ENCODE measurements at places on chromosomes 1 and 21.

- DNase-seq, result no peak
Measured at GRCh38 chr1:35659589-35659988, 18.3 kb upstream of the PSMB2 start.

DNA sequence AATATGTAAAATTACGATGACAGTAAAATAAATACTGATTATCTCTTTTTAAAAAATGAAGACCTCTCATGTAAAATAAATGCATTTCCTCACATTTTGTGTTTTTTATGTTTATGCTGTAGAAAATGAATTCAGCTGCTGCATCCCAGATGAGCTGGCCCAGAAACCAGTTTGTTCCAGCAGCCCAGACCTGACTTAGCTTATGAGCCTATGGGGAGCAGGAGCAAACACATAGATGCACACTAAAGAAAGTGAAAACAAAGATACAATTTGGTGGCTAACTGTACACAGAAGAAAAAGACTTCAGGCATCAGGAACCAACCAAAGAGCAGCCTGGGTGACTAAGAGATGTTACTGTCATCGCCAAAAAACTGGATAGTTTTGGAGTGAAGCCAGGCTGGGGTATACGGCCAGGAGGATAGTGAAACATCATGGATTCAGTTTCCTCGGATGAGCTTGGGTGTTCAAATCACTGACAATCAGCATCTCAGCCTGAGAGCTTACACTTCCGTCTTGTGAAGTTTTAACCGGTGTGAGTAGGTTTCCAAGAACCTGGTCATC, 113.9 kb upstream of the BACE2 start:
- DNase-seq, result no peak

DNA sequence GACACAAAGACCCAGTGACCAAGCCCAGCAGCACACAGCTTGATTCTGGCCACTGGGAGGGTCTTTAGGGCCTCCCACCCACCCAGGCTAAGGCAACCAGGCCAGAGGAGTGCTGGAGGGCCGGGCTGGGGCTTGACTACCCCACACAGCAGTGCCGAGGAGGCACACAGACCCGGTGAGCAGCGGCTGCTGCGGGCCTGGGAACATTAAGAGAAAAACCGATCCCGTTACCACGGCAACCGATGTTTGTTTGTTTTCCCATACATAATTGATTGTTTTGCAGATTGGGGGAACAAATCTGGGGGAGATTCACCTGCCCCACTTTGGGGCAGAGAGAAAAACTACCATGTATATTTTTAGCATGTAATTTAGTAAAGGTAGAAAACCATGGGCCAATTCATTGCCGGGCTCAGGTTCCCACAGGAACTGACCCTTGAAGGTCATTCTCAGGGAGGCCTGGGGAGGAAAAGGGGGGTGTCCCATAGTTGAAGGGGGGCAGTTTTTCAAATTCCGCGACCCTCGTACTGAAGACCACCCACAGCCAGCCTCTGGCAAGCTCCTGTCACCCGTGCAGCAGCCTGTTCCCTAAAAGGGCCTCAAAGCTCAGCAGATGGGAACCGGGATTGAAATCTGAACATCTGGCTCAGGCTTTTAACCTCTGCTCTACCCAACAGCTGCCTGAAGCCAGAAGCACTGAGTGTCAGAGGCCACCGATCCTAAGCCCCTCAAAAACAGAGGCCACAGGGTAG, 35.3 kb downstream of the CHD5 start:
- no peak for DNase-seq

- DNase-seq, result no peak
Measured at GRCh38 chr1:97247196-97247595, 525.6 kb downstream of the PTBP2 start.

DNA sequence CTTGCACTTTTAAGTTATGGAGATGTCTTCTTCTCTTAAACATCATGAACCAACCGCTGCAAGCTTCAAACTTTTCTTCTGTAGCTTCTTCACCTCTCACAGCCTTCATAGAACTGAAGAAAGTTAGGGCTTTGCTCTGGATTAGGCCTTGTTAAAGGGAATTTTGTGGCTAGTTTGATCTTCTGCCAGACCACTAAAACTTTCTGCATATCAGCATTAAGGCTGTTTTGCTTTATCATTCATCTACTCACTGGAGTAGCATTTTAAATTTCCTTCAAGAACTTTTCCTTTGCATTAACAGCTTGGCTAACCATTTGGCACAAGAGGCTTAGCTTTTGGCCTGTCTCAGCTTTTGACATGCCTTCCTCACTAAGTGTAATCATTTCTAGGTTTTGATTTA, 43.0 kb upstream of the RGL1 start:
- DNase-seq, result no peak

GRCh38 chr1:92877792-92878191, 46.0 kb downstream of the RPL5 start:
- DNase-seq, result no peak

GRCh38 chr1:32372149-32372756, 9.9 kb downstream of the TSSK3 start:
- DNase-seq, result no peak

- DNase-seq, result no peak
Measured at GRCh38 chr1:88058205-88058604, 625.9 kb upstream of the PKN2 start.

DNA sequence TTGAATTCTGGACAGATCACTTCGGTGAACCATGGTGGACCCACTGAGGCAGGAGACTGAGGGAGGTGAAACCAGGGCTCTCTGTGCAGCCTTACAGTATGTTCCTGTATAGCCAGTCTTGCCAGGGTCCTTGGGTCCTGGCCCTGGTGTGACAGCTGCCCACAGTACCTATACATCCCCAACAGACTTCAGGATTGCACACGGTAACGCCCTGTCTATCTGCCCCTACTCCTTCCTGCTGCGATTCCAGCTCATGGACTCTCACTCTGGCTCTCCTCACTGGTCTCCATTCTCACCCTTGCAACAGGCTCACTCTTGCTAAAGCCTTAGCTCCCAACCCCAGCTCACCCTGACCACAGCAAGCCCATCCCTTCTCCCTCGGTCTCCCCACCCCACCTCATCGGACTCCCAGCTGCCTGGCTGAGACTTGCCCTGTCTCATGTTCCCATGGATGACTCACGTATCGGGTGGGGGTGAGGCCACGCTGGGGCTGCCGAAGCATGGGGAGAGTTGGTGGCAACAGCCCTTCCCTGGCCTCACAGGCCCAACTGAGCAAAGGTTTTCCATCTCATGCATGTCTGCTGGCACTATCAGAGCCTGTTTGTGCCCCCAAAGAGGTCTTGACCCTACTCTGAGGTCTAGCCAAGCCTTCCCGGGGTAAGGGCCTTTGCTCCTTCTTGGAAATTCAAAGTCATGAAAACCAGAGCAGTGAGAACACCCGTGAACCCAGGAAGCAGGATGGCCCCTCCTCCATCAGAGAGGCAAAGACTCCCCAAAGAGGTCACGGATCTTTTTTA, 7.1 kb downstream of the PHLDA3 start:
- DNase-seq, result no peak

- no peak for DNase-seq
Measured at GRCh38 chr1:71638081-71638766, 557.4 kb upstream of the ZRANB2 start.

GRCh38 chr1:205074084-205074483, 10.2 kb downstream of the TMEM81 start:
- DNase-seq, result no peak

DNA sequence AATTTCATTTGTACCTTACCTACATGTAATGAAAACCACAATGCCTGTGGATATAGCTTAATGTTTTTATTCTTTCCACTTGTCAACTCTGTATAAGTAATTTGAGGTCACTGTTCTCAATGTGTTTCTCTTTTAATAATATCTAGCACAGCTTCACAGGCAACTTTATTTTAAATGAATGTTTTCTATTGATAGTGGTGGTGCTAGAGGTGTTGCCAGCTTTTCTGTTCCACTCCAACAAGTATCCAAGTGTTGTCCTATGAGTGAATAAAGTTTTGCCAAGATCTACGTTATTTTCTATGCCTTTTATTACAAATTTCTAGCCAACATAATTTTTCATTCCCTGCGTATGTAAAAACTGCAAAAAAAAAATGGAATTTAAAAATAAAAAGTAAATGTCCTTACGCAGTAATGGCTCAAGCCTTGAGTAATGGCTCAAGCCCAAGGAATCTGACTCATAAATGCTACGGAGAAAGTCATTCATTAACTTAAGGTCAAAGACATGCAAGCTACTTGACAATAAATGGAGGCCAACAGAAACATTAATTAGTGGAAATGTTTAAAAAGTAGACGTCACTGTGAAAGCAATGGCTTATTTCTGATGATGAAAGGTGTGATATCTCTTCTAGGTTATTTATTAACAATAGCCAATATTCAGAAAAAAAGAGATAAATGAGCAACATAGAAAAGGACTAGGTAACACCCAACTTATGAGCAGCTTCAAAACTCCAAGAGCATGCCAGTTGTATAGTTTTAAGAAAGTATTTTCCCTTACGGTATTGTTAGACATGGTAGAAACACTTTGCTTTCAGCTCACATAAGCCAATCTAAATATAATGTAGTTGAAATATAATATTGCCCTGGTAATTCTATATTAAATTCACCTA, 71.4 kb downstream of the SLC44A5 start:
- no peak for DNase-seq

- DNase-seq, result no peak
Measured at GRCh38 chr1:16021681-16022080, at the start of gene CLCNKA. Gene CLCNKA (plus strand): TSS chr1:16022036. CDS start chr1:16022620, 584 bp downstream.

DNA sequence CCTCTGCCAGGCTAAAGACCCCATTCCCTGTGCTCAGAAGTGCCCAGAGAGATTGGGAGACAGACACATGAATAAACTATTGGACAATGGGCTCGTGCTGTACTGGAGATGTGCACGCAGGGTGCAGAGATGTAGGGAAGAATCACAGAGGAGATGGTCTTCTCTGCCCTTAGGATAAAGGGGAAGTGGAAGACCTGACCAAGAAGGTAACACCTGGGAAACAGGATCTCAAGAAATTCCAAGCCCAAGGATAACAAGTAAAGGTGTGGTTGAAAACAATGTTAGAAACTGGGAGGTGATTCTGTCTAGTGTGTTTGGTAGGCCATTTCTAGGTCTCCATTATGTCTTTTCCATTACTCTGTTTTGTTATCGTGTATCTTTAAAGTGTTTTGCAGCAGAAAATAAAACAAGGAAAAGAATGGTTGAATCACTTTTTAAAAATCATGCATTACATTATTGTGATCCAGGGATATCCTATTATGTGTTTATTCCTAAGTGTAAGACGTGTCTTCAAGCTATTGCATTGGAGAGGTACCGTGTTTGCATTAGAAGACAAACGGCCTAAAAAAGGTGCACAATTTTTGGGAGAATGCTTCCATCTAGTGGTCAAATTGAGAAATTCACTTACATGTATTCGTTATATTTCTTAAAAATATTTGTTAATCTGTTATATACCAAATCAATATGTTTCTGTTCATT, 40.8 kb upstream of the KCTD3 start:
- DNase-seq, result no peak

DNA sequence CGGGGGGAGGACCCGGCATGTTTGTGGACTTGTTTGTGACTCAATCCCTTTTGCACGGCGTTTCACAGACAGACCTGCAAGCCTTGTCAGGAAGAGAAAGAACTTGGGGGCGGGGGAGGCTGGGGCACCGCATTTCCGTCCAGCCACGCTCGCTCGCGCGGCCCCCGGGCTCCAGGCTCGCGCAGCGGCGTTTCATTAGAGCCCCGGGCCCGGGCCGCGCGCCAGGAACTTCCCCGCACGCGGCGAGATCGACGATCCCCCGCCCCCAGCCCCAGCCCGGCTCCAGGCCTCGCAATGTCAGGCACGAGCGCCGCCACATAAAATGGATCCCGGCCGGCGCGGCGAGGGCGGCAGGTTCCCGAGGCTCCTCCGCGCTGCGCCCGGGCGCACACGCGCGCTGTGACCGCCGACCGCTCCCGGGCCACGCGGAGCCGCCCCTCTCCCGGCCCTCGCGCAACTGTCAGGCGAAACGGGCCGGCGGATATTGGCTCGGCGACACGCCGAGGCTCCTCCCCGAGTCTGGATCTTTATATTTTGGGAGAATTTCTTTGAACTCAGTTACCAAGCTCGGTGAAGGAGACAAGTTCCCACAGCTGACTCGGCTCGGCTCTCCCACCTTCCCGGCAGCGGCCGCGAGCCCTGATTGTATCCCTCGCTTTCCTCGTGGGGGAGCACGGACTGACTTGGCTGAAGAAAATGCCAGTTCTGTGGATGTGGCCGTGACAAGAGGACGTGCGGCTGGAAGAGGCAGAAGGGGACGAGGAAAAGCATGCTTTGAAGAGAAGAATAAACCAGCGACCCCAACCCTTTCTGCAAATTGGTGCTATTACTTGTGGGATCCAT, at the start of gene KIF26B:
KIF26B (plus strand) TSS at position 557 of the 843 bp plus-strand sequence. CDS start 440 bp downstream, outside the sequence.
- DNase-seq, result no peak

DNA sequence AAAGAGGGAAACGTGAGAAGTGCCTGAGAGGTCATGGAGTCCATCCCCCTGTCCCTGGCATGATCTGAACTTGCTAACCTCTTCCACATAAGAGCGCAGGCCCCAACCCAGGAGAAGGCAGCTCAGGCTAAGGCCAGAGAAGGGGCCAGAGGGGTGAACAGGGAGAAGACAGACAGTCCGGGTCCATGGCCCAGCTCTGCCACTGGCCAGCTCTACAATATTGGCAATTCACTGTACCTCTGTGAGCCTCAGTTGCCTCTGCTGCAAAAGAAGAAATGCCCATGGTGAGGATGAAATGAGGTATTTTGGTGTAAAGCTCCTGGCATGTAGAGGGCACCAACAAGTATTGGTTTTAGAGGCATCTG, 72.3 kb downstream of the CAMK2N1 start:
- no peak for DNase-seq

GRCh38 chr1:212664409-212665199, 35.0 kb downstream of the BATF3 start:
- no peak for DNase-seq

- no peak for DNase-seq
Measured at GRCh38 chr1:82000221-82000620, 199.5 kb downstream of the ADGRL2 start.

- DNase-seq, result no peak
Measured at GRCh38 chr21:39014747-39015146, 168.5 kb downstream of the PSMG1 start.

- no peak for DNase-seq
Measured at GRCh38 chr1:102107441-102107840, 110.7 kb upstream of the OLFM3 start.

- DNase-seq, result no peak
Measured at GRCh38 chr1:154968731-154969130, 1.8 kb downstream of the SHC1 start.

DNA sequence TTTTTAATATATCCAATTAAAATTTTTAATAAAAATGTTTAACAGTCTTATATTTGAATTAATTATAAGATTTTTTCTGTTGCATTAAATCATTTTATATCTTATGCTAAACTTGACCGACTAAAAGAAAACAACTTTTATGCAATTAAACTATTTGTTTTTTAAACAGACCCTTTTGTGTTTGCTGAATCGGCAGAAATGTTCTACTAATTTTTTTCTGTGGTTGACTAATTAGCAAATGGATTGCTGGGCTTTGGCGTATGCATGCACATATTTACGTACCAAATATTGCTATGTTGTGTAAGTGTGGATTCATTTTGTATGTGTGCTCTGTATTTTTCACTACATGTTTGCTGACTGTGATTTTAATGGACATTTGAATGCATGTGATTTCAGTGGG, 174.8 kb downstream of the PBX1 start:
- no peak for DNase-seq

All from activated CD4-positive, CD25-positive, alpha-beta regulatory T cell (primary cell).